ENCODE measurements at places on chromosomes 1 and 21.

DNA sequence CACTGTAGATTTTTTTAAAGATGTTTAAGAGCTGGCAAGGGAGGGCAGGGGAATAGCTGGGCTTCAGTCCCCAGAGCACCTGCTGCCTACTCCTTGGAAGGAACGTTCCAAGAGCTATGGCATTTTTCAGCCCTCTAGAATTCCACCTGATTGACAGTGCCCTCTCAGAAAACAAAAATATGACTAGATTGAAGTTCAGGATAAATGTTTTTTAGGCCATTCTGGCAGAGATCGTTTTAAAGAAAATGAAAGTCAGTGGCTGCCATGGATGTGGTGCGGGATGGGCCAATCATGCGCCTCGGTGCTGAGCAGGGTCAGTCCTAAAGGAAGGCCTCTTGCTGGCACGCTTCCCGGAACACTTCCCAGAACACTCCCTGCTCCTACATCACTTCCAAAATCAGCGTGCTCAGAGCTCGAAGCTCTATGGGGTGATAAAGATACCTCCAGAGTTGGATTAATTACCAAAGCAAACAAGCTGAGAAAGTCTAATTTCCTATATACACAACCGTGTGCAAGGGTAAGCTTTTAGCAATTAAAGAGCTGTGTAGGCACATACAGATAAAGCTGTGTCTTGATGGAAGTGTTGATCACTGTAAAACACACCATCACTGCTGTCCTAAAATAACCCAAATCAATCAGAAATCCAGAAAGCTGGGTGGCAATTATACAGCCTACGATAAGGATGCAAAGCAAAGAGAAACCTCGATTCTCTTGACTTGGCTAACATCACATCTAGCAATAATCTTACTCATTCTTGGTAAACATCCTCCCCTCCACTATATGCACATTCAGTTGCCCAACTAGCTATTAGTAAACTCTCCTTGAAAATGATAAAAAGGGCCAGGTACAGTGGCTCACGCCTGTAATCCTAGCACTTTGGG lies 34.6 kb downstream of the TGFBR3 start:
- DNase-seq, result no peak

DNA sequence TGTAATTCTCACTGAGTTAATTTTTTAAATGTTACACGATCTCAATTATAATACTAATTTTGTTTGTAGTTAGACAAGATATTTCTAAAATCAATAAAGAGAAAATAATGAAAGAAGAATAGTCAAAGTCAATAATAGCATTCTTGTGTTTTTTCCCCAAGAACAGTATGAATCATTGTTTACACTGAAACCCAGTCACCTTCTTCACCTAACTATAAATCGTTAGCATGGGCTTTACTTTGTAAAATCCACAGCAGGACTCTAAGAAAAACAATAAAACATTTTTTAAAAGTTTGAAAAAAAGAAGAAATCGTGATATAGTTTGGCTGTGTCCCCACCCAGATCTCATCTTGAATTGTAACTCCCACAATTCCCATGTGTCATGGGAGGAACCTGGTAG lies 234.6 kb upstream of the LYPLAL1 start:
- DNase-seq, result no peak

DNA sequence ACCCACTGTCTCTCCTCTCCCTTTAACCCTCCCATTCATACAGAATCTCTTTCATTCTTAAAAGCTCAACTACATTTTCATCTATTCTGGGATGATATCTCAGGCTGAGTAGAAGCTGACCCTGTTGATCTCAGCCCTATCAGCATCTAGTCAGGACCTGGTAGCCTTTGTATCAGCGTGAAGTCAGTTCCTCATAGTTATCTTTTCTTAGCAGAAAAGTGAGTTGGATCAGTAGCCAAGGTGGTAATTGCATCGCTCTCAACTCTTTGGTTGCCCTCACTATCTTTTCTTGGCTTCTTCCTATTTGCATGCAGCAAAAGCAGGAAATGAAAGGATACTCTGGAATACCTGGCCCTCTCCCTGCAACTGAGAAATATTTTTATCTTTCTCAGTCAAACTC lies 13.6 kb upstream of the GOLT1A start:
- no peak for DNase-seq

DNA sequence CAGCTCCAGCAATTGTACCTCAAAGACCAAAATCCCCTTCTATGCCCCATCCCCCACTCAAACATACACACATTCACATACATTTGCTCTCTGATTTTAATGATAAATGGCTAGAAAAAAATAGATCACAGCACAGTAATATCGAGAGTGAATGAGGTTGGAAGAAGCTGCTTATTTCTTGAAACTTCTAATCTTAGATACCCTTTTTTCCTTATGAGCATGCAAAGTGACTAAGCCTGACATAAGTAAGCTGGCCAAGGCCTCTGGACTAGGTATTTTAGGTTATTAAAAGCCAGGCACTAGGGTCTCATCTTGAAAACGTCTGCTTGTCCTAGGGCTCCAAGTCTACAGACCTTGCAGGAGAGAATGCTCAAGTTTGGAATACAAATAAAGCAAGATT lies 133.6 kb downstream of the TGFBR3 start:
- DNase-seq, result no peak

- DNase-seq, result no peak
Measured at GRCh38 chr1:172084876-172085275, 243.6 kb downstream of the DNM3 start.

DNA sequence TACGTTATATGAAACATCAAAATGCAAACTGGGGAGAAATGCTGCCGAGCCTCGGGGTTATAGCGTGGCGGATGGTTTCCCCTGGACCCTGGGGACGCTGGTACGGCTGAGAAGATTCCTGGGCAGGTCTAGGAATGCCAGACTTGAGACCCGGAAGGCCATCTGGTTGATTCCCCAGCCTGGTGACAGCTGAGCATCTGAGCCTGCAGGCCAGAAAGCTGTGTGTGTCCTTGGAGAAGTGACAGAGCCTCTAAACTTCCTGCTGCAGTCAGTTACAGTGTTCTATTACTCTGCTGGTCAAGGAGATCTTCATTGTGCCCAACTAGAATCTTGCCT lies 2.3 kb downstream of the VASH2 start:
- no peak for DNase-seq

DNA sequence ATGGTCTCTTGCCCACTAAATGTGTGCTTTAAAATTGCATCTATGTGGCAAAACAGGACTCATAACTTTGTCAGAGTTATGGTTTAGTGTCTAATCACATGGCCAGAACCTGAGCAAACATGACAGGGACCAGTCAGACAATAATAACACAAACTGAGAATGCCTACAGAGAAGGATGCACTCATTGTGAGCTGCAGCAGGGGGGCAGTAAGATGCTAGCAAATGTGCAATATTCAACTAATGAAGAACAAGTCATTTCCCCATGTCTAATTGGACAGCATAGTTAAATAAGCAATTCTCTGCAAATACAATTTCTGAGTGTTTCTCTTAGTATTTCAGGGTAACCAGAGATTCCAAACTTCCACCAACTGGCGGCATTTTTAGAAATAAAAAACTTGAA lies 30.8 kb downstream of the SPAG17 start:
- DNase-seq, result no peak

GRCh38 chr1:240823357-240823756 lies 211.4 kb upstream of the GREM2 start:
- no peak for DNase-seq

- no peak for DNase-seq
Measured at GRCh38 chr1:225509770-225510169, 81.9 kb upstream of the LBR start.

GRCh38 chr1:201114245-201115131 lies 2.3 kb upstream of the CACNA1S start:
- DNase-seq, result peak; percentile 59

GRCh38 chr1:100377590-100378361 lies 25.5 kb downstream of the CDC14A start:
- no peak for DNase-seq

- DNase-seq, result no peak
Measured at GRCh38 chr1:100431954-100432353, 79.6 kb downstream of the CDC14A start.

GRCh38 chr1:195345149-195345548 lies 1263.1 kb downstream of the KCNT2 start:
- DNase-seq, result no peak

- no peak for DNase-seq
Measured at GRCh38 chr1:14699620-14700019, 101.1 kb downstream of the KAZN start.

GRCh38 chr1:87132284-87132870 lies 196.3 kb upstream of the LMO4 start:
- no peak for DNase-seq

GRCh38 chr1:225280563-225280962 lies 147.3 kb downstream of the LBR start:
- no peak for DNase-seq

GRCh38 chr1:216462066-216462775 lies 39.0 kb upstream of the USH2A start:
- no peak for DNase-seq

DNA sequence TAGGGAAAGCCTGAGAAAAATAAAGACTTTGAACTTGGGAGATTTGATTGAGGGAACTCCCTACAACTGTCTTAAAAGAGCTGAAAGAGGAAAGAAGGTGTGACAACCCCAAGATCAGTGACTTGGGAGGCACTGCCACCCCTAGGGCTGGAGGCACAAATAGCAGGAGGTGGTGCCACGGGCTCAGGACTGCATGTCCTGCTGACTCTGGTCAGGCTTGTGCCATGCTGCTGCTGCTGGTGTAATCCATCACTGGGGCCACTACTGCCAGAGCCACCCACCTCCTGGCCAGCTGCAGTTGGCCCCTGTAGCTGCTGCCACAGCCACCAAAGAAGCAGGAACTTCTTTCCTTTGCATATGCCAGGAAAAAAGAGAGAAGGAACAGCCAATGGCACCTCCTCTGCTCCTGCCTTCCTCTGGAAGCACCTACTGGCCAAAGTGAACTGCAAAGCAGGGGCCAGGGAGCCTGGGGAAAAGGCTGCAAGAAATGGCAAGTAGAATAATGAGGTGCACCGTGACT lies 730.3 kb downstream of the PTPRU start:
- no peak for DNase-seq

GRCh38 chr1:181562395-181562794 lies 79.1 kb downstream of the CACNA1E start:
- DNase-seq, result no peak

DNA sequence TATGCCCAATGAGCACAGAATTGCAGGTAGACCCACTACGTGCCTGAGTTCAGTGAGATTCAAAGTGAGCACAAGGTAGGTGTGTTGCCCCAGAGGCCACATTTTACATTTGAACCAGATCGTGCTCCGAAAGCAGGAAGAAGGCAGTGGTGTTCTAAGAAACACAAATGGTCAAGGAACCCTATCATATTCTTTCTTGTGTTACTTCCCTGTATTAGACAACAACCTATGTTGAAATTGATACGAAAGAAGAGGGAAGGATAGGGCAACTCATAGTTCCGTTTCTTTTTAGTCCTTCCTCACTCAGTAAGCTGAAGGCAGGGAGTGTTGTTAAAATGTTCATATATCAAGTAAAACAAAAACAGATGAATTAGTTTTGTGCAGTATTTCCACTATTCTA lies 33.9 kb downstream of the OLFML2B start:
- no peak for DNase-seq

DNA sequence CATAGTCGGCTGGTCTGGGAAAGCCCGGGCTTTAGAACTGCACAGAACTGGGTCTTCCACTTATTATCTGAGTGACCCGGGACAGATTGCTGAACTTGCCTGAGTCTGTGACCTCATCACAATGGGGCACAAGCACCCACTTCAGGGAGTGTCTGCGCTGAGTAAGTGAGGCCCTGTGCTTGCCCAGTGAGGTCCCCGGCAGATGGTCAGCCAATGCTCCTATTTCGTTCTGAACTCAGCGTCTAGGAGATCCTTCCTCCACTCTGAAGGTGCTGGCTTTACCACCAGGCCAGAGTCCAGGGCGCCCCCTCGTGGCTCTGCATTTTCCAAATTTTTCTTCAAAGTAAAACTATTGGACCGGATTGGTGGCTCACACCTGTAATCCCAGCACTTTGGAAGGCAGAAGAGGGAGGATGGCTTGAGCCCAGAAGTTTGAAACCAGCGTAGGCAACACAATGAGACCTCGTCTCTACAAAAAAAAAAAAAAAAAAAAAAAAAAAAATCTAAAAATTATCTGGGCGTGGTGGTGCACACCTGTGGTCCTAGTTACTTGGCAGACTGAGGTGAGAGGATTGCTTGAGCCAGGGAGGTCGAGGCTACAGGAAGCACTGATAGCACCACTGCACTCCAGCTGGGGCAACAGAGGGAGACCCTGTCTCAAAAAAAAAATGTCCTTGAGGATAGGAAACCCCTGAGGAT lies 61.7 kb downstream of the FCRL5 start:
- no peak for DNase-seq

- no peak for DNase-seq
Measured at GRCh38 chr1:204287466-204287891, 72.2 kb downstream of the PLEKHA6 start.

GRCh38 chr1:178940068-178940765 lies 69.3 kb upstream of the ANGPTL1 start:
- DNase-seq, result no peak

- no peak for DNase-seq
Measured at GRCh38 chr1:246155923-246156322, 351.2 kb downstream of the SMYD3 start.

DNA sequence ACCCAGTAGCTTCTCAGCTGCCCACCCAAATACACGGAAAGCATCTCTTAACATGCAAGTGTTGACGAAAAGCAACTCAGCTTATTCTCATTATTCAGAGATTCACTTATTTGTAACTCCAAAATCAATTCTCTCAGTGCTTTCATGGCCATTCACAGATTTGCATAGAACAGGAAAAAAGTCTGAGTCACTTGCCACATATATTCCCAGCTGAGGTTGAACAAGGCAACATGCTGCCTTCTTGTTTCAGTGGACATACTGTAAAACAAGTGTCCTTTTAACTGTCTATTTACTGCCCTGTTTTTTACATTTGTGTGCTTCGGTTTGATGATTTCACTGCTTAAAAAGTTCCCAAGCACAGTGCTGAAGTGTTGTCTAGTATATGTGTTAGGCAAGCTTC lies 273.0 kb downstream of the LTN1 start:
- no peak for DNase-seq

DNA sequence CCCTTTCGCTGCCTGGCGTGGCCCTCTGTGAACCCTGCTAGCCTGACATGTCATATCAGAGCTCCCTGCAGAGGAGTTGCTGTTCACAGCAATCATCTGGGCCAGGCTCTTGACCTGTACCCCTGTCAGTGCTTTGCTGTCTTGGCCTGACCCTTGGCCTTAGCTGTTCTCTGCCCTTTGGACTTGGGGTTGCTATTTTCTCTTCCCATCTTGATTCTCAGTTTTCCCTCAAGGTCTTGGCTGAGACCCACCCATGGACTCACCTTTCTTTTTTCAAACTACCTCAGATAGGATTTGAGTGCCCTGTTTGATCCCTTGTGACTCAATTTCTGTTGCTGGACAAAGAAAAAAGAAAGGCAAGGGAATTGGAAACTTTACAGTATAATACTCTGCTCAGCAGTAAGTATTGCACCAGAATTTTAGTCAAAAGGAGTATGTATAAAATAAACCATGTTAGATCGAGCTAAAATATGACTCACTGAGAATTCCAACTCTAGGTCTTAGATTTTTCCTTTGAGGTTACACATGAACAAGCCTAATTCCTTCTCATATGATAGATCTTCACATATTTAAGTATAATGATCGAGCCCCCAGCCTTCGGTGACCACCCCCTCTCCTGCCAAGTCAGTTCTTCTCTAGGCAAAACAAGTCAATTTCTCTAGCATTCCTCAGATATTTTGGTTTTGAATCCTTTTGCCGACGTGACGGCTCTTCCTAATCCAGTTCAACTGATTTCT lies 110.5 kb downstream of the NGF start:
- no peak for DNase-seq

All from stimulated activated CD4-positive, alpha-beta T cell treated with anti-CD3 and anti-CD28 coated beads, TNF-alpha, amount 100 ng/mL, for 4 hours (primary cell).